Stimulated activated CD4-positive, alpha-beta T cell treated with anti-CD3 and anti-CD28 coated beads, TNF-alpha, amount 100 ng/mL, for 1 hour (primary cell): ENCODE measurements at places on chromosomes 5 and 9.

- no peak for DNase-seq
These were observed 11.6 kb upstream of the ITGA1 start for GRCh38 chr5:52776116-52776515.

- DNase-seq = no peak
These were observed 2.9 kb downstream of the ATPSCKMT start for GRCh38 chr5:10246761-10247160.

DNA sequence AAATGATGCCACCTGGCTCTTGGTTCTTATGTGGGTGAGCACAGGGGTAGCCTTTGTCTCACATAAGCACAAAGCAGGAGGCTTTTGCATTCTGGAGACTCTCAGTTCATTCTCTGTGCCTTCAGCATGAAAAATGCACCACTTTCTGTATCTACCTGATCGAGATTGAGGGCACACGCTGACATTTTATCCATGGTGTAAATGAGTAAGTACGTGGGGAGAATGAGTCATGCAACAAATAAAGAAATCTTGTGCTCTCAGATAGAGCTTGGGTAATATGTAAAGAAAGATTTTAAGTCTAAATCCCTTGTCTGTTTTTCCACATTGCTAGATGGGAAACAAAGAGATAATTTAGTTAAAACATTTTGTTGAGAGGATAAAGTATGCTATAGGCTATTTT is 607.2 kb upstream of the WWC1 start:
- no peak for DNase-seq

DNA sequence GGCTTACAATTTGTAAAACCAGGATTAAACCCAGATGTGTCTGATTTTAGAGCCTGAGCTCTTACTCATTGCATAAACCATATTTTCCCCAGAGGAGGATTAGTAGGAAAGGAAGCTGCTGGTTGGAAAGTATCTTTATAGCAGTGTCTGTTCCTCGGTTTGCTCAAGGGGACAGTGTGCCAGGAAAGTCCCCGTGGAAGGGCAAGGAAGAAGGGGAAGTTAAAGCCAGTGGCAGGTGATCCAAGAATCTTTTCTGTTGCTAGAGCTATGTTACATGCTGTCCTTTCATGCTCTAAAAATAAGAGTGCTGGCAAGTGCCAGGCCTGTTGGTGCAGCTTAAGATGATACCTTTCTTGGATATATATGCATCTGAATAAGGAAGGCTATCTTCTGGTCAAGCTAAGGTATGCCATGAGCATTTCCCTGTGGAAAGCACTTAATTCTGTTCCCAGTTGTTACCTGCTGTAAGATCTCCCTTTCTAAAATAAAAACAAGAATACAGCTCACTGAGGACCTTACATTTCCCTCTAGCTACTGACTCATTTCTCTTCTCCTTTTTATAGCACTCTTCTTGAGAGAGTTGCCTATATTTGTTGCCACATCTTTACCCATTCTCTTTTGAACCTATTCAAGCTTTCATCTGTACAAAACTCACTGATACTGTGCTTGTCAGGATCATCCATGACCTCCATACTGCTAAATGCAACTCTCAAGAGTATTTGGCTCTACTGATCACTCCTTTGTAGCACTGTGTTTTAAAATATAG is 8.0 kb downstream of the PDCD1LG2 start:
- DNase-seq = no peak

DNA sequence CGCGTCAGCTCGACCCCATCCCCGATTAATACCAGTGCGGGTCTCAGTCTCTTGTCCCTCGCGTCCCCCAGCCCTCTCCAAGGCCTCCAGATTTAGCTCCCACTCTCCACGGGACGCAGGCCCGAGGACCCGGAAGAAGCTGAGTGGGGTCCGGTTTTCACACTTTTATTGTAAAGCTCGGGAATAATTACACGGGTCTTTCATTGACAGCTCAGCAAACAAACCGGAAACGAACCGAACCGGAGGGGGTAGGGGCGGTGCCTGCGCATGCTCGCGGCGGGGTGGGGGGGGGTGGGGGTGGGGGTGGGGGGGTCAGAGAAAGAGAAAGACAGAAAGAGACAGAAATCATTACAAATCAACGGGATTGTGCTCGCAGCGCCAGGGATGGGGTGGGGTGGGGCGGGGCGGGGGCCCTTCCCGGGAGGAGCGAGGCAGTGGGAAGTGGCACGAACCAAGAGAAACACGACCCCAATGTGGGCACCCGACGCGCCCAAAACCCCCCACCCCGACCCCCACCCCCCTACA is 27.9 kb downstream of the PCDH1 start:
- no peak for DNase-seq

DNA sequence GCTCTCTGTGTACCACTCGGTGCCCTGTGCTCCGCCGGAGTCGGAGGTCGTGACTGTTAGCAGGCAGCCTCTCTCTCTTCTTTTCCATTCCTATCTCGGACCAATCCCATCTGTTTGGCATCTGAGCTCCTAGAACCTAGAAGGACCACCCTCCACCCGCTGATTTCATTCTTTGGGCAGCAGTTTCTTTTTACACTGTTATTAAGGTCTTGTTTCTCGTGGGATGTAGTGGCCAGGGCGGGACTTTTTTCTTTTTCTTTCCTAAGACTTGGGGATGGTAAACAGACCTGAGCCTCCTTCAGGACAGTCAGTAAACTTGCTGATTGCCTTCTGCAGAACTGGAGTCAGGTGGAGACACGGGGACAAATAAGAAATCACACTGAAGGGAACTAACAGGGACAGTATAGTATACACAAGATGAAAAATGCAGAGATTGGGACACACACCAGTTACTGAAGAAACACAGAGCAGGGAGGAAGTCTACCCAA is 500 bp downstream of the URM1 start:
- no peak for DNase-seq
